ENCODE measurements at places on chromosomes 13 and 19.

- DNase-seq = no peak
These were observed 11.7 kb upstream of the ZDHHC20 start for GRCh38 chr13:21470785-21471184.

- no peak for DNase-seq
These were observed 5.8 kb downstream of the CEBPA start for GRCh38 chr19:33296488-33296971.

DNA sequence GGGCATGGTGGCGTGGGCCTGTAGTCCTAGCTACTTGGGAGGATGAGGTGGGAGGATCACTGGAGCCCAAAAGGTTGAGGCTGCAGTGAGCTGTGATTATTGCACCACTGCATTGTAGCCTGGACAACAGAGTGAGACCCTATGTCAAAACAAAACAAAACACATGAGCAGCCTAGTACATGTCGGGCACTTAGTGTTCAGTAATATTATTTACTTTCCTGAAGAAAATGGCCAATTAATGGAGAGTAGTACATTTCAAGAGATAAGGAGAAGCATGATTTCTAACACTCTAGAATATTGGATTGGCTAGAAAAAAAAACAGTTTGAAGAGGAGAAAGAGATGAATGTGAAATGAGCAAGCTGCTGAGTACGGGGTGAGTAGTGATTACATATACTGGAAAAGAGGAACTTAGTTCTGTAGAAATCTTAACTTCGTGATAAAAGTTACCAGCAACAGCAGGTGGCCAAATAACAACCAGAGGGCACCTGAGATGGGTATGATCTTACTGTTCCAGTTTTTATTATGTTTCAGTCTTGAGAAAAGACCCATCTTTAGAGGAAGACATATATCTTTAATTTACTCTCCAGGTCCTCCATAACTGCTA is 36.2 kb downstream of the SPATA13 start:
- DNase-seq = no peak

DNA sequence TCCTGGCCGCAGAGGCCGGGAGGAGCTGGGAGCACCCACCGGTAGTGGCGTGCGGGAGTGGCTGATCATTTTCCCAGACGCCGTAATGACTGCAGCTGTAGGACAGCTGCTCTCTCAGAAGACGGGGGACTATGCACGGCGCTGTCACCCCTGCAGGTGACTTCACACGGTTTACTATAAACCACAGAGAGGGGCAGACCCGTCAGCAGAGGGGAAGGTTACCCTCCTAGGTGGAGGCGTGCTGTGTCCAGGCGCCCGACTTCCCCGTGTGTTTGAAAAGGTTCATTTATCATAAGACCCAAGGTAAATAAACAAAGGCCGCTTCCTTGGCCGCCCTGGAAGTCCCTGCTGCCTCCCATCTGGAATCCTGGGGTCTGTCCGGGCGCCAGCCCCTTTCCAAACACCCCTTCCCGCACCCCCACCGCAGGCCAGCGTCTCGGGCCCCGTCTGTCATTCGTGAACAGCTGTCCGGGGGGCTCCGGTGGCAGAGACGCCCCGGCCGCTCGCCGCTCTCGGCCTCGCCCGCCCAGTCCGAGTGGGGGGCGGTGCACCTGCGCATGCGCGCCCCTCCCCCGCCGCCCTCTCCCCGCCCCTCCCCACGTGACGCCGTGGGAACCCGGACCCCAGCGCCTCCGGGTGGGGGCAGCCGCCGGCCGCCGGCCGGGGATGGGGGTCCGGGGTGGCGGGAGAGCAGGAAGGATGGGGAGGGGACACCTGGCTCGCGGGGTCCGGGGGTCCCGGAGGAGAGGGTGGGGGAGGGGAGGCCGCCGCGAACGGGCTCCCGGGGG is 915 bp downstream of the SHC2 start:
- DNase-seq = no peak

DNA sequence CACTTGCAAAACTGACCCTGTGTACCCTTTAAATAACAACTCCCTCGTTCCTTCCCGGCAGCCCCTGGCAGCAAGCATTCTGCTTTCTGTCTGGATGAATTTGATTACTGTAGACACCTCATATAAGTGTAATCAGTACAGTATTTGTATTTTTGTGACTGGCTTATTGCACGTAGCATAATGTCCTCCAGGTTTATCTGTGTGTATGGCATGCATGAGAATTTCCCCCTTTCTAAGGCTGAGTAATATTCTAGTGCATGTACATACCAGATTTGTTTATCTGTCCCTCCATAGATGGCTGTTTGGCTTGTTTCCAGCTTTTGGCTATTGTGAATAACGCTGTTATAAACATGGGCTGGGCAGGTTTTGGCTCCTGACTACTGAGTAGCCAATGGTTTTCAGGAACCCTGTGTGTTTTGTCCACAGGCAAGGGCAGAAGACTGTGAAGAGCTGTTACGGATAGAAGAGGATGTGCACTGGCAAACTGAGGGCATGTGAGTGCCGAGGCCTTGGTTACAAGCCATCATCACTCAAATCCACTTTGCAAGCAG is 98.0 kb downstream of the ESD start:
- no peak for DNase-seq

GRCh38 chr13:56412856-56413255 is 727.9 kb upstream of the PRR20A start:
- DNase-seq = no peak

GRCh38 chr13:30779608-30780007 is 44.3 kb downstream of the ALOX5AP start:
- peak; percentile 47 for DNase-seq

DNA sequence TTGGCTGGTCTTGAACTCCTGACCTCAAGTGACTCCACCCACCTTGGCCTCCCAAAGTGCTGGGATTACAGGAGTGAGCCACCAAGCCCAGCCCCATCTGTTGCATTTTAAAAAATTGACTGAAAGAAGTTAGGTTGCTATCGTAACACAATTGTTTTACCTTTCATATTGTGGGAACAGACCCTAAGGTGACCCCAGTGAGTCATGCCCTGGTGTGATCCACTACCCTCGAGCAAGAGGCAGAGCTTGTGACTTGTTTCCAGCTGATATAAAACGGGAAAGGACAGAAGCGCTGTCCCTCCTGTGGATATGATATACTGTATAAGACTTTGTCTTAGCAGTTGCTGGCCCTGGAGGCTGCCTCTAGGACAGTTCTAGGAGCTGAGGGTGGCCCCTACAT is 308.6 kb downstream of the HS6ST3 start:
- DNase-seq = no peak

DNA sequence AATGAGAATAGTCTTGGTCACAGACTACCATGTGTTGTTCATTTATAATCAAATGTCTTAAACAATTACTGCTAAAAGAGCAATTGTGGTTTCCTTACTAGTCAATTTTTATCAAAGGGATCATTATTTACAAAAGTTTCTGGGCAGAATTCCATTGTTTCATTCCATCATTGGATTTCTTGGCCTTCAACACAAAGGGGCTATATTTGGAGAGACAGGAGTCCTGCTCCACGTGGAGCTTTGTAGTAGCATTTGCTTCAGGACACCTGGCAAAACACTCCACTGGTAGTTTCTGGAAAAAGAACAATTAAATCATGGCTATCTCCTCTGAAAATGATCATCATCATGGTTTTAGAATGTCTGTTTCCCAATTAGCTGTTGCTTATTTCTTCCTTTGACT is 22.3 kb upstream of the STARD13 start:
- no peak for DNase-seq

- peak; percentile 52 for DNase-seq
These were observed 26.3 kb downstream of the TMEM255B start for GRCh38 chr13:113785051-113786010.

DNA sequence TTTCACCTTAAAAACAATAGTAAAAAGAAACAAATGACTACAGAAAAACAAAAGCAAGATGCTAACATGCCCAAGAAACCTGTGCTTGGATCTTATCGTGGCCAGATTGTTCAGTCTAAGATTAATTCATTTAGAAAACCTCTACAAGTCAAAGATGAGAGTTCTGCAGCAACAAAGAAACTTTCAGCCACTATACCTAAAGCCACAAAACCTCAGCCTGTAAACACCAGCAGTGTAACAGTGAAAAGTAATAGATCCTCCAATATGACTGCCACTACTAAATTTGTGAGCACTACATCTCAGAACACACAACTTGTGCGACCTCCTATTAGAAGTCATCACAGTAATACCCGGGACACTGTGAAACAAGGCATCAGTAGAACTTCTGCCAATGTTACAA is 6.0 kb downstream of the CKAP2 start:
- DNase-seq = no peak

DNA sequence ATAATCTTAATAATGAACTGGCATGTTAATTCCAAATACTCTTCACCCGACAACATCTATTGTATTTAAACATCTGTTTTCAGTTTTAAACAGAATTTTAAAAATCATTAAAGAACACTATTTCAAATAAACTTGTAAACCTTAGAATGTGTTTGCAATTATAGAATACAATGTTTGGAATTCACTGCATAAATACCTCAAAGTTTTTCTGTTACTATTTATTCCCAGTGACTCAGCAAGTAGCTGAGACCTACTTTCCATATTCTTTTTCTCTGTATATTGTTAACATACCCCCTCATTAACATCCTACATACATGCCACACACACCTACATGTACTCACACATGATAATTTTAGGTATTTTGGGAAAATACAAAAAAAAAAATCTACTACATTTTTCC is 1134.3 kb downstream of the SLITRK1 start:
- no peak for DNase-seq

- no peak for DNase-seq
These were observed 14.3 kb downstream of the CYP2A7 start for GRCh38 chr19:40867701-40868100.

- no peak for DNase-seq
These were observed 199.9 kb downstream of the B3GLCT start for GRCh38 chr13:31399690-31400089.

DNA sequence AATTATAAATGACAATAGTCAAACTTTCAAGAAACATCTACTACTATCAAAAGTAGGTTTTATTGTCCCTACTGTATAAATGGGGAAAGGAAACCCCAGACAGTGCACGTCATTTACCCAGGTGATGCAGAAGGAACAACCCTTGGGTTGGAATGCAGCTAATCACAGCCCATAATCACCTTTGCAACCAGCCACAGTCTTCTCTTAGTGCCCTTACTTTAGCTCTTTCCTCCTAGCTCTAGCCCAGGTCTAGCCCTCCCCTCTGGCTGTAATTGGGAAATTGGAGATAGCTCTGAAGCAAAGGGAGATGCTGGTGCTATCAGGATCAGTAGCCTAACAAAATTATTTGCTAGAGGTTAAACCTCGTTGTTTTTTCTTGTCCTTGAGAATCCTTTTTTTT is 25.5 kb upstream of the TSC22D1 start:
- no peak for DNase-seq

DNA sequence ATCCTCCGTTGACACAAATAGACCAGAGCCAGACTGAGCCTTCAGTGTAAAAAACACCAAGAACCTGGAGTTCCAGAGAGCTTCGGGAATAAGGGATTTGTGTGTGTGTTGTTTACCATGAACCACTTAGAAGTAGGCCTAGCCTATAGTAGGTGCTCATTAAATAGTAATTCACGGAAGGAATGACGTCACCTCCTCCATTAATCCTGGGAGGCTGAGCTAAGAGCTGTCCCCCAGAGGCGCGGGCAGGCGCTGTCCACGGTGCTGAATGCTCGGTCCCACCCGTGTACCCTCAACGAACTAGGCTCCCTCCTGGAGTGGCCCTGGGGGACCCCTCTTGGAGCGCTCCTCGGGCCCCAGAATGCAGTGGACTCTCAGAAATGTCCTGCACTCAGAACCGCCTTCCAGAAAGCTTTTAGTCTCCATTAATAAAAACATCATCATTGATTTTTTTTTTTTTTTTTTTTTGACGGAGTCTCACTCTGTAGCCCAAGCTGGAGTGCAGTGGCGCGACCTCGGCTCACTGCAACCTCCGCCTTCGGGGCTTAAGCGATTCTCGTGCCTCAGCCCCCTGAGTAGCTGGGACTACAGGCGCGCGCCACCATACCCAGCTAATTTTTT is 6.5 kb downstream of the UNC13A start:
- peak; percentile 62 for DNase-seq

GRCh38 chr19:4660993-4661392 is 9.1 kb downstream of the MYDGF start:
- DNase-seq = no peak

DNA sequence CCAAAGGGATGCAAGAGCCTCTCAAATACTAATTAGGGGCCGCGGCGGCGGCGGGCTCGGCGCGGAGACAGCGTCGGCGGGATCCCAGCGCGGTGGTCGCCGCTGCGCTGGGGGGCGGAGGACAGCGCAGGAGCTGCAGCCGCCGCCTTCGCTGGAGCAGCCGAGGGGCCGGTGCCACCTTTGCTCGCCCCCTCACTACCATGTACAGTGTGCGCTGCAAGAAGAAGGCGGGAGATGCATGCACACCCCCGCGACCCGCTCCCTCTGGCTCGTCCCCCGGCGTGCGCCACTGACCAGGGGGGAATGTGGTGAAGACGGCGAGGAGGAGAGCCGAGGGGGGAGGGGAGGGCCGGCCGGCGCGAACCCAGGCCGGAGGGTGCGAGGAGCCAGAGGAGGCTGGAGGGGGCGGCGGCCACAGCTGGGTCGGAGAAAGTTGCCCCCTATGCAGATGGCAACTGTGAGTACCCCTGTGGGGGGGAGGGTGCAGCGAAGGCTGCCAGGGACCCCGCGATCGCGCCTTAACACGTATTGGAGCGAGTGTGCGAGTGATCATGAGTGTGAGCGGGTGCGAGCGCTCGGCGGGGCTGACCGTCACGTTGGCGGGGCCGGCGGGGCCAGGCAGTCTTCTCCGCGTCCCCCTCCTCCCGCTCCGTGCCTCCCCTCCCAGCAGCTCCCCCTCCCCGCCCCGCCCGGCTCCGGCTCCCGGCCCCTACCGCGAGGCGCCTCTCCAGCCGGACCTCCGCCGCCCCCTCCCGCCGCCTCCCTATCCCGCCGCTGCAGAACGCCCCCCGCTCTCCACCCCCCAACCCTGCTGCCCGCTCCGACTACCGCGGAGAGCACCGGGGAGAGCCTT is 808 bp downstream of the SLITRK5 start:
- peak; percentile 5 for DNase-seq

- no peak for DNase-seq
These were observed 262.7 kb downstream of the DLEU7 start for GRCh38 chr13:50580684-50581305.

- DNase-seq = no peak
These were observed 318.4 kb upstream of the MAB21L1 start for GRCh38 chr13:35794734-35795389.

- no peak for DNase-seq
These were observed 8.6 kb downstream of the GTF2F1 start for GRCh38 chr19:6384381-6384780.

- DNase-seq = no peak
These were observed 7.1 kb downstream of the UBE2S start for GRCh38 chr19:55400281-55401087.

- DNase-seq = peak; percentile 94
These were observed 19.3 kb downstream of the PPP1R12C start for GRCh38 chr19:55097864-55098715.

- DNase-seq = no peak
These were observed 326.8 kb downstream of the OXGR1 start for GRCh38 chr13:96667294-96668018.

- DNase-seq = no peak
These were observed 513.6 kb downstream of the PCDH9 start for GRCh38 chr13:66716538-66716937.

- DNase-seq = peak; percentile 94
These were observed 27.2 kb downstream of the FOXO1 start for GRCh38 chr13:40639221-40639681.

- DNase-seq = peak; percentile 54
These were observed 5.4 kb downstream of the KLK1 start for GRCh38 chr19:50817941-50818858.

Measured in suppressor macrophage (primary cell).